ENCODE measurements at places on chromosomes 6 and 20.
A peak's percentile ranks its signal among the peaks of the same experiment; 100 is the strongest.

GRCh38 chr20:62117658-62118057 is 4.6 kb upstream of the LSM14B start:
- DNase-seq, result no peak

GRCh38 chr6:132143258-132143657 is 192.1 kb upstream of the CCN2 start:
- DNase-seq, result no peak

- no peak for DNase-seq
Measured at GRCh38 chr6:29517728-29518440, 30.1 kb upstream of the MAS1L start.

GRCh38 chr6:80976336-80976735 is 776.1 kb downstream of the TENT5A start:
- no peak for DNase-seq

DNA sequence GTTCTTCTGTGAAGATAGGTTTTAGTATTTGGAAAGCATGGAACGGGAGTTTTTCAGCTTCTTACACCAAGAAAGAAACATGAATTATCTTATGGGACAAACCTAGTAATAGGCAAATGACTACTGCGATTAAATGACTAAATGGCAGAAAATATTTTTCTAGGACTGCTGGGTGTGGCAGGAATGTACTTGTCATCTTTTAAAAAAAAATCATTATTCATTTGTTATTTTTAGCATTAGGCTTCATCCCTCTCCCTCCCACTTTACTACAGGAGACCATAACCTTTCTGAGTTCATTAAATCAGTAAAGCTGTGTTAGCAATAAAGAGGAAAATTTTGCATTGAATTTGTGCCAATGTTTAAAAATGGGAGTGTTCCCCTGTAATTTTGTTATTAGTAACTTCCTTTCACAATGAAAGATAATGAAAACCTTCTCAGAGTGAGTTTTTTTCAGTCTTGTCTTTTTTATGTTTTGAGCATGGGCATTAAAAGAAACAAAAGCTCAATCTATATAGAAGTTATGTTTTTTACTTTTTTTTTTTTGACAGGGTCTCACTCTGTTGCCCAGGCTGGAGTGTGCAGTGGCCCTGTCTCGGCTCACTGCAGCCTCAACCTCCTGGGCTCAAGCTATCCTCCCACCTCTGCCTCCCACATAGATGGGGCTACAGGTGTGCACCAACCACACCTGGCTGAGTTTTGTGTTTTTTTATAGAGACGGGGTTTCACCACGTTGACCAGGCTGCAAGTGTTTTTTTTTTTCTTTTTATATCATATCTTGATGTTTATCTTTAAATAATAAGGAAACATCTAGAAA is 105.6 kb upstream of the CLDN20 start:
- DNase-seq, result no peak

DNA sequence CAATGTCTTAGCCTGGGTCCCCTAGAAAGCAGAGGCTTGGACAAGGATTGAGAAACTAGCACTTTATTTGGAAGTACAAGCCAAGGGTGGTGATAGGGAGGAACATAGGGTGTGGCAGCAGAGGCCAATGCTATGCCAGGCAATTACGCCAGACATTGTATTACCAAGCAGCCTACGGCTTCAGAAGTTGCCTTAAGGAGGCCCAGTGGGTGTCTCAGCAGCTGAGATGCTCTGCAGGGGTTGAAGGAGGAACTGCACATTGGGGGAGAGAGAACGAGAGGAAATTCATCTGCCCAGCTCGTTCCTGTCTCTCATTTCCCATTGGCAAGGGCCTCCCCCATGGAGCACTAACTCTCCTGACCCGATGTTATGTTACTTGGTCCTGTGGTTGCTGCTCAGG is 859 bp downstream of the C20orf202 start:
- no peak for DNase-seq

DNA sequence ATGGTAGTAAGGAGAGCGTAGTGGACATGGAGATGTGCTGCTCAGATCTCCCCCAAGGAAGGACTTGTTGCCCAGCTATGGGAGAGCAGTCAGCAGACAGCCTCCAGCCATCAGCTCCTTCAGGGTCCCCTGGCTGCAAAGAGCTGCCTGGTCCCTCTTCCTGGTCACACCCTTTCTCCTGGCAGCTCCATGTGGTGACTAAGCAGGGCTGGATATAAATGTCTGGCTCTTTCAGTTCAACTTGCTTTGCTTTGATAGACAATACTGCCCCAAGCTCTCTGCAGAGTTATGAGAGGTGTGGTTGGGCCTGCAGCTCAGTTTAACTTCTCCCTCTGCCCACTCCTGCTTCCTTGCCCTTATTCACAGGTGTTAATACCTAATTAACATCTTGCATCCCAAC is 64.1 kb upstream of the DDR1 start:
- DNase-seq, result no peak

GRCh38 chr6:43964659-43965570 is 162.3 kb downstream of the MRPL14 start:
- no peak for DNase-seq

GRCh38 chr6:46549155-46549554 is 57.9 kb upstream of the RCAN2 start:
- no peak for DNase-seq

DNA sequence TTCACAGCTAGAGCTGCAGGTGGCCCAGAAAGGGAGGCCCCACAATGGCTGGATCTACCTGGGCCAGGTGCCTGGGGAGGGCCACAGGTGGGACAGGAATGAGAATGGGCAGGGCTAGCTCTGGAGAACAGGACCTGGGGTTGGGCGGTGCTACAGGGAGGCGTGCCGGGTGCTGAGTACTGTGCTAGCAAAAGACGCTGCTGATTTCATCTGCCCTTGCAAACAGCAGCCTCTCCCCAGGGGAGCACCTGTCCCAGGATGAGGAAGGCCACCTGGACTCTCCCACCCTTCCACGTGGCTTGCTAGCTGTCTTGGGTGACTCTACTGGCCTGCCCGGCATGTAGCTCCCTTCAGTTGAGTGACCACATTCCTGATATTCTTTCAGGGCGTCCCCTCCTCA is 6.6 kb upstream of the YTHDF1 start:
- no peak for DNase-seq

GRCh38 chr20:573414-574296 is 30.1 kb upstream of the CSNK2A1 start:
- no peak for DNase-seq

GRCh38 chr20:760751-761417 is 7.4 kb downstream of the SLC52A3 start:
- DNase-seq, result no peak

GRCh38 chr6:90849686-90850085 is 262.8 kb upstream of the MAP3K7 start:
- no peak for DNase-seq

DNA sequence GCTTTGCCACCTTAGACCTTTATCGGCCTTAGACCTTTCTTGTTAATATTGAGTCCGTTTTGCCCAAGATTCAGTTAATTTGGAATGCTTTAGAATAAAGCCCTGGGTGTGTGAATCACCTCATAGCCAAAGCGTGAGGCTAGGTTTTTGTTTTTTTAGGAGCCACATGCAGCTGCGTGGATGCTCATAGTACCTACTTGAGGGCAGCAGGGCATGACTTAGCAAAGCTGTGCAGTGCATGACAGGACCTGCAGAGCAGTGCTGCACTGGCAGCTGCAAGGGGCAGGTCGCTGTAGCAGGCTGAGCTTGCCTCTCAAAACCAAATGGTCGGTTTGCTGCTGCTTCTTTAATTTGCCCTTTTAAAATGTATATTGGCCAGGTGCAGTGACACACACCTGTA is 116.1 kb downstream of the JAG1 start:
- no peak for DNase-seq

GRCh38 chr6:164130151-164130550 is 715.6 kb downstream of the QKI start:
- DNase-seq, result peak; percentile 71

GRCh38 chr6:45371924-45372573 is 5.7 kb downstream of the SUPT3H start:
- DNase-seq, result no peak

GRCh38 chr20:13142143-13142542 is 78.9 kb upstream of the ISM1 start:
- DNase-seq, result no peak

- no peak for DNase-seq
Measured at GRCh38 chr20:58740356-58741308, 48.0 kb downstream of the NPEPL1 start.

DNA sequence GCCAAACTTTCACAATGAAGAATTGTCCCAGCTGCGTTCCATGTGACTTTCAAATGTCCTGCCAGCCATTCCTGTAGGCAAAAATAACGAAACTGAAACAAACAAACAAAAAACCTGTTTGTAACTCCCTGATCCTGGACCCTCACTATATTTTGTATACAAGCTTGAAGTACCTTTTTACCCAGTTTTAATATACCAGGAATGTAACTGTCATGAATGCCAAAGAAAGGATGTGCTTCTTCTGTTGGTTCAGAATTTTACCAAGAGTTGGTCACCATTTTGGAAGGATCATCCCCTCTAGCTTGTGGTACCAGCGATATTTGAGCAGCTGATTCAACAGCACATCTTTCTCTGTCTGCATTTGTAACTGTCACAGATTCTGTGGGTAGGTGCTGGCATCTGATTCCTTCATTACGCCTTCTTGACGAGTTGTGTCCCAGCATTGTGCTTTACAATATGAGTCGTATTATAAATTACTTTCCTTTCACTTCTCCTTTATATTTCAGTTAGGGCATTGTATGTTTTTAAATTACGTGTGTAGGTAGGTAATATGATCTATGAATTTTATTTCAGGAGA is 93.9 kb downstream of the DLGAP4 start:
- no peak for DNase-seq

DNA sequence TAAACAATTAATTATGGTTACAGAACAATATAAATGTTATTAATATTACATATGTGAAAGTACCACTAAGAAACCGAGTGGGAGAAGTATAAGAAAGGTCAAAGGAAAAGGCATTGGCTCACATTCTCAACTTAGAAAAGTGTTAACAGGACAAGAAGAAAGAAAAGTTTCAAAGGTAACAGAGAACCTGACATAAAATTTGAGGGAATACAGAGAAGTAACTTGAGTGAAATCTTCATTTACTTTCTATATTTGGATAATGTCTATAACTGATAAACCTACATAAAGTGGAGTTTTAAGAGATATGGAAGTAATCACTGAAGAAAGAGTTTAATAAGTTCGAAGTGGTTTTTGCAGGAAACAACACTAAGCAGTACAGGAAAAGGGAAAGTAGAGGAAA is 30.1 kb downstream of the REPS1 start:
- DNase-seq, result no peak

GRCh38 chr6:135851442-135852271 is at the start of gene PDE7B:
TSS of gene PDE7B (plus strand) at chr6:135851701.
- DNase-seq, result no peak

DNA sequence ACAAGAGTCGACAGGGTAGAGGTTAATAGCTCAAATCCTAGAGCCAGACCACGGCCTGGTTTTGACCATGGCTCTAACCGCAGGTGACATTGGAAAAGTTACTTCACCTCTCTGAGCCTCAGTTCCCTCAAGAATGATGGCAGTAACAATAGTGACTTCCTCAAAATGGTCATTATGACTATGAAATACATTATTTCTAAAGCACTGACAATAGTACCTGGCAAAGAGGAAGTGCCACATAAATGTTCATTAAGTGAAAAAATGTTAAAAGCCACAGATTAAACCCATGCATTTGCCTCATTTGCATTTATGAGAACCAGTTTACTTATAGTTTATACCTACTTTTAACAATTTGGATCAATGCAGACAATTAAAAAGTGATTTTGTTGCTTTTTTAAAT is 12.3 kb downstream of the BTBD3 start:
- DNase-seq, result no peak

DNA sequence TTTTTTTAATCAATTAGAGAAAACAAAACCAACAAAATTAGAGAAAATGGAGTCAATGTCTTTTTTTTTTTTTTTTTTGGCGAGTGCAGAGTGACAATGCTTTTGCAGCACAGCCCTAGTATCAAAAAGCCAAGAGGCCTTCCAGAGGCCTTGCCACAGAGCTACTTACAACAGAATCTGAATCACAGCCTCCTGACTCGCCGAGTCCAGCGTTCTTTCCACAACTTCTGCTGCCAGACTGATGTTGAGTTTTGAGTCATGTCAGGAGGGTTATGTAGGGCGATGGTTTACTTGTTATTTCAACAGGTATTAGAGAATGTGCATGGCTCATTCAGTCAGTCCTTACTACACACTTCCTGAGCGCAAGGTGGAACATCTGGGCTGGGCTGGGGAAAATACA is 88.6 kb downstream of the FNDC1 start:
- no peak for DNase-seq

DNA sequence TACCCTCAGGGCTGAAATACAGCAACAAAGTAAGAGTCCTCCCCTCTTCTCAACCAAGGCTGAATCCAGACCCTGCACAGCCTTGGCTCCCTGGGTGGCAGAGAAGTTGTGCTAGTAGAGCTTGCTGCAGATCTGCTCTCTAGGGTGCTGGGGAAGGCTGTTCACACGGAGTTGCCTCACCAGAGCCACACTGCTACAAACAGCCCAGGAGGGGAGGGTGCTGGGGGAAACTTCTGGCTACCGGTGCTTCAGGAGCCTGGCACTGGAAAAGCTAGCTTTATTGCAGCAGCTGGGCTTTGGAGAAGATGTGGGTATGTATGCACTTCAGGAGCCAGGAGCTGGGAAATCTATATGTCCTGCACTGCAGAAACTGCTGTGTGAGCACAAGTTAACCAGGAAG is 37.6 kb upstream of the SUPT3H start:
- no peak for DNase-seq

DNA sequence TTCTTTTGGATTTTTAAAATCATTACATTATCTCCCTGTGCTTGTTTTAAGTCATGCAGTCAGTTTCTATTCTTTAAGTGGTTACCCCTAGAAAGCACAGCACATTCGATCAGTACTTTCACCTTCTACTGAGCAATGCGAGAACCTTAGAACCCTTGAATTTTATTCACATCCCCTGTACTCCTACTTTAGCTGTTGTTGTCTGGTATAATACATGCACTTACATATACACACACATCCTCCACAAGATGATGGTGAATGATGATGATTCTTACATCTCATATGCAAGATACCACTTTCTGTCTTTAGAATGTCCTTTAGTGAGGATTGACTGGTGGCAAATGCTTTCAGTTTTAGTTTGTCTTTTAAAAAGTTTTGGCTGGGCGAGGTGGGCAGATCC is 5.7 kb downstream of the CDC40 start:
- no peak for DNase-seq

- no peak for DNase-seq
Measured at GRCh38 chr20:8443464-8444072, 311.5 kb downstream of the PLCB1 start.

DNA sequence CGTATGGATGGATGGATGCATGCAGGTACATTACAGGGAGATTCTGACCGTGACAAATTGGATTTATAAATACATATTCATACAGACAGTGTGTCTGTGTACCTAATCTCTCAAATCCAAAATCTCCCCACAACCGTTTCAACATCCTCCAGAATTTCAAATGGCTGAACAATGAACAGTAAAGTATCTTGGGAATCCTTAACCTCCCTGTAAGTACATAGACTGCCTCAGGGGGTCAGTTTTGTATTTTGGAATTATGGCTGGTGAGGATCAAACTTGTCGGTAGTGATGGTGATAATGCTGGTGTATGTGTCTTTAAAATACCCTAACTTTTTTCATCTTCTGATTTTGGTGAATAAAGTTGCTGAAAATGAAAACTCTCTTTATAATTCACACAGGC is 246.2 kb downstream of the FOXC1 start:
- no peak for DNase-seq

GRCh38 chr20:64211874-64212658 is 43.5 kb upstream of the PCMTD2 start:
- DNase-seq, result no peak

All from COR-L47 (cell line).